ENCODE measurements at places on chromosomes 2 and 18.

DNA sequence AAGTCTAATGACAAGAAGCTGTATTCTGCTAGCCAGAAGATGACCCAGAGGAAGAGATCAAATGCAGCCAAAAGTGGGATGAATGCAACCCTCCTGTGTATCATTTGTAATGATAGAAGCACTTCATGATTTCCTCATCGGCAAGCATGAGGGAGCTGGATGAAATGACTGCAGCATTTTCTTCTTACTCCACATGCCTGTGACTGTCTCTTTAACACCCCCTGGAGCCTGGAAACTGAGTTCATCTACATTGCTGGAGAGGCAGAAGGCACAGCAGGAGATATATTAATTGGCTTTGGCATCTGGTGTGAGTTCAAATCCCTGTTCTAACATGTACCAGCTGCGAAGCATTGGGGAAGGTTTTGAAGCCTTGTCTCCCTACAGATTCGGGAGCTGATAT, 37.7 kb downstream of the ID2 start:
- DNase-seq, result peak; percentile 8

- DNase-seq, result no peak
These were observed 126.5 kb downstream of the TTC32 start for GRCh38 chr2:19775315-19775714.

DNA sequence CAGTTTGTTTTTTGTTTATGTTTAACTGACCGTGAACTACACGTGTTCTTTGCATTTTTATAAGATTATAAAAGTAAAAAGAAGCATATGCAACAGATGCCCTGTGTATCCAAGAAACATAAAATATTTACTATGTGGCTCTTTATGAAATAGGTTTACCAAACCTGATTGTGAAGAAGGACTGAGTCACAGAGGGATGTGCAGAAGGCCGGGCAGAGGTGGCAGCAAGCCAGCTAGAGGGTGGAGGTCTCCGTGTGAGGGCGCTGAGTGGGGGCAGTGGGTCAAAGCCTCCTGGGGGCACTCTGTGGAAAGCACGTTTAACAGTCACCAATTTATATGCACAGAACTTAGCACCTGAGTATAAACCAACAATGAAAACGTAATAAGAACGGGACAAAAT, 97.2 kb downstream of the TMEM18 start:
- DNase-seq, result no peak

- no peak for DNase-seq
These were observed 940 bp upstream of the BOLA3 start for GRCh38 chr2:74148457-74149246.

- DNase-seq, result peak; percentile 50
These were observed 29.2 kb upstream of the TEX44 start for GRCh38 chr2:231563378-231563961.

Measured in kidney tubule cell (primary cell).